ENCODE measurements at places on chromosomes 2 and 18.

DNA sequence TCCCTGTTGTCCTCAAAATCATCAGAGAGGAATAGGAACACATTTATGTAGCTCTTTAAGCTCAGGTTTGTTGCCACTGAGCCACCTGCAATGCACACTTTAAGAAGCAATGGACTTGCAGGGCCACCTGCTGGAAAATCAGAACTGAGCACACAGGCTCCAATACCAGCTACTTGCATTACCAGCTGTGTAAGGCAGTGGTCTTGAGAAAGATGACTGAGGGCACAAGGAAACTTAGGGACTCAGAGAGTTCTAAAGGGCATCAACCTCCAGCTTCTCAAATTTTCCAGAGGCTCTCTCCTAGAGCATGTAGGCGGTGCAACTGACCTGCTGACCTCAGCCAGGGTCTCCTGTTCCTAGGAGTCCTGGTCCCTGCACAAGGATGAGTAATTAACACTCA lies 2.5 kb upstream of the CNDP2 start:
- peak; percentile 19 for DNase-seq

GRCh38 chr18:60675801-60676200 lies 303.2 kb upstream of the MC4R start:
- no peak for DNase-seq

- no peak for DNase-seq
Measured at GRCh38 chr2:41119489-41119888, 667.6 kb upstream of the SLC8A1 start.

DNA sequence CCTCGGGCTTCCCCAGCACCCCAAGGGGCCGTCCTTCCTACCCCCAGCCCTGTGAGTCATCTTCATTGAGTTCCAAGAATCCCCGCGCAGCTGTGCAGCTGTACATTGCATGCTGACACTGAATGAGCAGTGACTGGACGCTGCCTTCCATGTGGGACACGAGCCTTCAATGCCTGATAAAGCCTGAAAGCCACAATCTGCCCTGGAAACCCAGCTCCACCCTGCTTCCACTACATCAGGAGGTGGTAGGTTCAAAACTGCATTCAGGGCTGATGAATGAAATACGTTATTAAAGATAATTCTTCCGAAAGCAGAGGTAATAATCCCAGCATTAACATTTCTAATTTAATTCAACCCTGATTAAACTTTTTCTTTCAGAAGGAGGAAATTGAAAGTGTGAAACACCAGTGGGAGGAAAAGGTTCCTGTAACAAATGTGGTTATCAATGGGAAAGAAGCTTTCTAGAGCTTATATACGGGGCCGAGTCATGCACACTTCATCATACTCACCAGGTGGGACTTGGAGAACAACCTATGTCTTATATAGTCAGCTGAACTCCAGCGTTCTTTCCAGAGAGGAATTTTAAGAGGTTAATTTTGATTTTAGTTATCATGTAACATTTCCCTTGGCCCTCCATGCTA lies 360.1 kb downstream of the LPIN1 start:
- DNase-seq, result no peak

DNA sequence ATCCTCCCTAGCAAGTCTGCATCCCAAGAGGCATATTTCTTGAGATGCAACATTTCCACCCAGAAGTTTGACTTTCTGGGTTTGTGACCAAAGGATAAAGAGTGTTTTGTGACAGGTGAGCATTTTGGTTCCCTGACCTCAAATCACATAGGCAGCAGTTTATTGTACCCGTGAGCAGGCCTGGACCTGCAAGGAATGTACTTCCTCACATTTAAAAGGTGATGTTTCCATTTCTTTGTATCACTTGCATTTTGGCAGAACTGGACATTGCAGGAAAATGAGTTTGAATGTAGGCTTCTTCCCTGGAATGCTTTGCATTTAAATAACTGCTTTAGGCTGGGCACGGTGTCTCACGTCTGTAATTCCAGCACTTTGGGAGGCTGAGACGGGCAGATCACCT lies 160.7 kb downstream of the ALPK2 start:
- no peak for DNase-seq

DNA sequence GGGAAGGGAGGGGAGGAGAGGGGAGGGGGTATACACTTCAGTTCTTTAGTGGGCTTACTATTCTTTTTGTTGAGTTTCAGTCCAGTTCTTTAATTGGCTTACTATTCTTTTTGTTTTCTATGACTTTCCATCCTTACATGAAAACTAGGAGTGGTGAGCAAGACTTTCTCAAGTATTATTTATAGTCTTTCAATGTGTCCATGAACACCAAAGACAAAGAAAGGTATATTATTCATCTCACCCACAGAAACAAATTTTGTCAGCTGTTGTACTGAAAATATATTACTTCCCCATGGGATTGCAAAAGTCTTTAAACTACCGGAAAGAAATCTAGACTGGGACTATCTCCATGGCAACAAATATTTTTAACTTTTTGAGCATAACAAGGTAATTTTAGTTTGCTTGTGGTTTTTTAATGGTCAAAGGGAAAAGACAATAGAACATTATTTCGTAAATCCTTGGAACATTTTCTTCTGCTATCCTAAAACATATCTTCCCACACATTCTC lies 17.6 kb downstream of the ADAM17 start:
- no peak for DNase-seq

- no peak for DNase-seq
Measured at GRCh38 chr18:8657873-8658470, 47.4 kb upstream of the MTCL1 start.

DNA sequence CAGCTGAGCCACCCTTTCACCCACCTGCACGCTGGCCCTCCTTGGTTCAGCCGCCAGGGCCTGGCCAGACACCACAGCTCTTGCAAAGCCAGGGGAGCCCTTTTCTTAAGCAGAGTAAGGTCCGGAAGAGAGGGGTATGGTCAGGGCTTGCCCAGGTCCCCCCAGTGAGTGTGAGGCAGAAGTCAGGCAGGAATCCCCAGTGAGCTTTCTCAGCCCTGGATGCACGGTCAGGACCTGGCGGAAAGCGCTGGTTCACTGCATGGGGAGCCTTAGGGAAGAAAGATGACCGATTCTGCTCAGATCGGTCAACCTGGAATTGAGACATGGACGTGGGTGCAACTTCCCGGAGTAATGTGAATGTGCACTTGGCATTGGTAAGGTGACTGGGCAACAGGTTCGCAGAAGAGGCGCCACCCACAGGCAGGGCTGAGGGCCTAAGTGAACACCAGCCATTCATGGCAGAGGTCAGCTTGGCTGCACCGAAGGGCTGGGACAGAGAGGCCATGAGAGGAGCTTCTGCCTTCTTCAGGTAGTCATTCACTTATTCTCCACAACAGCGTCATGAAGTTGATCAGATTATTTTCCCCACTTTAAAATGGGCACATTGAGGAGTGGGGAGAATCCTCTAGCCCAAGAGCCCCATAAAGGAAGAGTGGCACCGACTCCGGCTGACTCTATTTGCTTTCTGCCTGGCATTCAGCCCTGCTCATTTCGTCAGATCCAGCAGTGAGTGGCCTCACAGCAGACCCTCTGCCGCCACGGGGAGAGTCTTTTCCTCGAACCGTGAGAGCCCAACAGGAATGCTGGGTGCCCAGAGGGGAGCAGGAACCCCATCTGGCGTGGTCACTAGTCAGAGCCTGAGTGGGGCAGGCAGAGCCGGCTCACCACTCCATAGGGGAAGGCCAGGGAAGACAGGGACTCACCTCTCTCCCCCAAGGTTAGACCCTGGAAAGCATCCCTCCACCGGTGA lies 35.8 kb downstream of the SCTR start:
- DNase-seq, result no peak

DNA sequence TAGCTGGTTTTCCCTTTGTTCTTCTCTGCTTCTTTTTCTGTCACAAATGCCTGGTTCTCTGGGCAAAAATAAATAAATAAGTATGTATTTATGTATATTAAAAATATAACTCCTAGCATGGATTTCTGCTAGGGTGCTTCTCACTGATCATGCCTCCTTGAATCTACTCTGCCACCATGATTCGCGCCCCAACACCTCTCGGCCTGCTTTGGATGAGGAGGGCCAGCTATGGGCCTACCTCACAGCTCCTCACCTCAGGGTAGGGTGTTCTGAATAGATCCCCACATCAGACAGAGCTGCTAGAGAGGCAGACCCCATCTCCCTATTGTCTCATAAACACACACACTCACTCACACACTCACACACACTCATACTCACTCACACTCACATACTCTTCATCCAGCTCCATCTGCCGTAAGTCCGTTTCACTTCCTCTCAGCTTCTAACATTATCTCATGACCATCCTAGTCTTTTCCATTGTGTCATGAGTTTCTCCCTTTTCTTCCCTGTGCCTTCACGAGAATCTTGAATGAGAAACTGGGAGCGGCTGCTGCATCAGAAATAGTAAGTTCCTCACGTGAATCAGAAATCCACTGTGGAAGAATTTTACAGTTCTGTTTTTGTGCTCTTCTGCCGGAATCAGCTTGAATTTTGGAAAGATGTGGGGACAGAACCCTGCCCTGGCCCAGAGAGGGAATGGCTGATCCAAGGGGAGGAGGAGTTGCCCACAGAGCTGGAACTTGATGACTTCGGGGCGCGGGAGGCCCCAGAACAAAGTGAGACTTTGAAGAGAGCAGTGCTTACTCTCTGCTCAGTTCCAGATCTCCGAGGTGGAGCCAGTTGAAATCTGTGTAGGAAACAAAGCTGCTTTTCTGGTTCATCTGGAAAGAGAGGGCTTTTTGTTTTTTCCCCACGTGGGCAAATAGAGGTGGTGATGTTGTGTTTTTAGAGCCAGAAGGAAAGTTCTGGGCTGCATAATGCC lies 20.9 kb downstream of the ANXA4 start:
- DNase-seq, result no peak

- DNase-seq, result no peak
Measured at GRCh38 chr2:71562518-71562917, 109.2 kb downstream of the DYSF start.

DNA sequence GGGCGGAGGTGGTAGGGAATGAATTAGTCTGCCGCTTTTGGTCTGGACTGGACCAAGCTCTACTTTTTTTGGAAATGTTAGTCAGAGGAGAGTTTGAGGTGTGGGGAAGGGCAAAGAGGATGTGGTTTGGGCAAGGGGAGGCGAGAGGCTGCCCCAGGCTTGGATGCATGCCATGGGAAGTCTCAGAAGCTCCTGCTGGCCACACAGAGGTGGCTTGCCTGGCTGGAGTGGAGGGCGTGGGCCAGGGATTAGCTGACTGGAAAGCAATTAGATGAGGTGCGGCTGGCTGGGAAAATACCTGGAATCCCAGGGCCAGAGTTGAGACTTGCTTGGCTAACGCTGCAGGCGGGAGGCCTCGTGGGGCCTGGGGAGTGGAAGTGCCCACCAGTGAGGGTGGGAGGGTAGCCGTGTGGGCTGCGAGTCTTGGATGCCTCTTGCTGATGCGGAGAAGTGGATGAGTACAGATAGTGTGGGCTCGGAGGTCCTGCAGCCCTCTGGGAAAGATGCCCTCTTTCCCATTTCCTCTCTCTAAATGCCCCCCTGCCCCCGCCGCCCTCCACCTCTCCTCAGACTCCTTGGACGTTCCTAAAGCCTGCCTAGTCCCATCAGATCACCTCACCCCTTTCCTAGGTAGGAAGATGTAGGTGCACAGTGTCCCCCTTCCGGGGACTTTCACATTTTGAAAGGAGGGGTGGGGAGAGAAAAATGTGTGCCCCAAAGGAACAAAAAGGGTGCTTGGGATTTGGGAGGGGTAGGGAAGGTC lies 117.6 kb downstream of the SMAD7 start:
- no peak for DNase-seq

DNA sequence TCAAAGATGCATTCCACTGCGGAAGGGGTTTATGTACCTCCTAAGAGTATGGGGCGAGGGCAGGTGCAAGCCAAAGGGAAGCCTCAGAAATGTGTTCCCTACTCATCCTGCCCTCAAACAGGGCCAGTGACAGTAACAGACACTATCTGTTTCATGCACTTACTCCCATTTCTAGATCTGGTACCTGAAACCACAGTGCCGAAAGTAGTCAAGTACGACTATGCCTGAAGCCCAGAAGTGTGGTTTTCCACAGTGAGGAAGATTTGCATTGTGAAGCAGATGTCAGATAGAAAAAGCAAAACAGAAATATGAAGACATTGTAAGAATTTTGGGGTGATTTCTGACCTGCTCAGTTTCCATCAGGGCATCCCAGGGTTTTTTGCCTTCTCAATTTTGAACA lies 748.7 kb downstream of the RNF144A start:
- no peak for DNase-seq

DNA sequence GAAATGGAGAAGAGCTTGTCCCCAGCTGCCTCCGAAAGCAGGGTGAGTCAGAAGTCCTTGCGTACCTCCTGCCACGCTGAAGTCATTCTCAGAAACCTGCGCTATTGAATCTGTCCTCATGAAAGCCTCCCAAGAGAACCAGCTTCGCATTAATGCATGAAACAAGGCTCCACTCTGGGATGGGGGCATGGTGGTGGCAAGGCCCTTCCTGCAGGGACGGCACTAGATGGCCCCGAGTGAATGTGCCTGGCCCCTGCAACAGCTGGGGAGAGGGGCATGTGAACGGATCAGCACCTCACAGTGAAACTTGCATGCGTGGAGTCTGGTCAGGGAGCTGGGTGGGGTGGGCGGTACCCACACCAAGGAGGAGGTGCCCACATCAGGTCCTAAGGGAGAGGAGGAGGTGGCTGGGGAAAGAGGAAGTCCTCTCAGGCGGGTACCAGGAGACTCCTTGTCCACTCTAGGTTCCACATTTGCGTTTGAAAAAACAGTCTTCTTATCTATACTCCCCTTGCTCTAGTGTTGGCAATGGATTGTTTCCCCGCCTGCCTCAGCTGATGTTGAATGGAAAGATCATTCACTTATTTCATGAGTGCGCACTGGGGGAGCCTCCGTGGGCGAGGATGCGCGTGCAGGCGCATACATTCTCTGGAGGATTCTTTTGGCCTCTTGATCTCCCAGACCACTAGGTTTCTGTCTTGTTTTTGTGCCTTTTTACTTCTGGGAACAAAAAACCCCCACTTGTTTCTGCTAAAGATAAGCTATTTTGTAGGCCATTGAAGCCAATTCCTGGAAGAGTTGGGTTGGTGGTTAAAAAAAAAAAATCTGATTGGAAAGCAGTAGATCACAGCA lies 104.7 kb downstream of the KLHL29 start:
- DNase-seq, result no peak

DNA sequence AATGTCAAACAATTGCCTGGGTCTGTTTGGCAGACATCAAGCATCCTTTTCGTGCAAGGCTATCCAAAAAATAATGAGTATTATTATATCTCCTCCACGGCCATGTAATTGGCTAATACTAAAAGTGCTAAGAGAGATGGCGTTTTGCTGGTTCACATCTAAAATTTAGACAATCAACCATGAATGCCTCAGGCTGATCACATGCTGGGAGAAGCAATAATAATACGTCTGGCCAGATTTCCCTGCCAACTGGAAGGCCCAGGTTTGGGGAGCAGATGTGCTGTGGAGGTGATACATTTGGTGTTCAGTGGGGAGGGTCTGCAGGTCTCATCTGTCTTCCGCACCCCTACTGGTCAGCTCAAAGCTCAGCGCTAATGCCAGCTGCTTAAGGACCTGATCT lies 60.3 kb upstream of the CREB1 start:
- DNase-seq, result no peak

GRCh38 chr2:85427300-85427835 lies 8.9 kb downstream of the SH2D6 start:
- no peak for DNase-seq

DNA sequence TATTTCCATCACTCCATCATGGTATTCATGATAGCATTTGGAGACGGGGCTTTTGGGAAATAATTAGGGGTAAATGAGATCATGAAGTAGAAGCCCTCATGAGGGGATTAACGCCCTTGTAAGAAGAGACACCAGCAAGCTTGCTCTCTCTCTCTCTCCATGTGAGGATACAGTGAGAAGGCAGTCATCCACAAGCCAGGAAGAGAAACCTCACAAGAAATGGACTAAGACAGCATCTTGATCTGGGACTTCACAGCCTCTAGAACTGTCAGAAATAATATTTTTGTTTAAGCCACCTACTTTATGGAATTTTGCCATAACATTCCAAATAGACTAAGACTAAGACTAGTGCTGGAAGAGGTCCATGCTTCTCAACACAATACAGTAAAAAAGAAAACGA lies 464.6 kb upstream of the GCFC2 start:
- DNase-seq, result no peak
